Thoracic aorta (tissue), 2 donors: ENCODE measurements at places on chromosomes 1 and 21. TPM values are rescaled to one million over a fixed set of nuclear protein-coding genes. Genes with fewer than 3 reads are reported as not detected.

ZBTB18 gene
- 8.9 TPM for total RNA-seq

PAX7 gene
- not detected for total RNA-seq

GRCh38 chr21:42309753-42310213 is 5.4 kb downstream of the TFF3 start:
- H3K36me3 ChIP-seq: no peaks in the 10 kb centered on the region
- no peak for DNase-seq
- no peak overlapping the region for H3K27ac ChIP-seq
- H3K4me3 ChIP-seq: no peak overlapping the region
- H3K27me3 ChIP-seq: no peaks in the 10 kb centered on the region
- no peaks in the 10 kb centered on the region for H3K4me1 ChIP-seq

GRCh38 chr1:216723274-216723780 is at the start of gene ESRRG:
ESRRG (minus strand) TSS chr1:216723429; CDS start chr1:216723299, 130 bp downstream.
- H3K4me1 ChIP-seq: no peaks in the 10 kb centered on the region
- H3K36me3 ChIP-seq: no peaks in the 10 kb centered on the region
- H3K4me3 ChIP-seq: peak within 1 kb of the TSS; percentile 63
- no peak within 1 kb of the TSS for H3K27ac ChIP-seq

ARTN gene
- total RNA-seq: 6.1 TPM

DNA sequence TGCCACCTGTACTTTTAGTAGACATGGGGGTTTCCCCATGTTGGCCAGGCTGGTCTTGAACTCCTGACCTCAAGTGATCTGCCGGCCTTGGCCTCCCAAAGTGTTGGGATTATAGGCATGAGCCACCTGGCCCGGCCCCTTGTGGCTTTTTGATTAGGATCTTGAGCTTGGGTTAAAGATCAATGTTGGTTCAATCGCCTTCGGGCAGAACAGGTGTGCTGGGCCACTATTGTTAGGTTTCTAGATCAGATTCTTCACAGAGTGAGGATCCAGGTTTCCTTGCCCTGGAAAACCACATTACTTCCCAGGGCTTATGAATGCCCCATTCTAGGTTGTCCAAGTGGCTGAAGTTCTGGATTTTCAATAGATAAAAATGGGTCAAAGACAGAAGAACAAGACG is 6.1 kb downstream of the ETV3 start:
- H3K4me3 ChIP-seq: no peak overlapping the region
- no peak for DNase-seq
- H3K27ac ChIP-seq: no peak overlapping the region

DNA sequence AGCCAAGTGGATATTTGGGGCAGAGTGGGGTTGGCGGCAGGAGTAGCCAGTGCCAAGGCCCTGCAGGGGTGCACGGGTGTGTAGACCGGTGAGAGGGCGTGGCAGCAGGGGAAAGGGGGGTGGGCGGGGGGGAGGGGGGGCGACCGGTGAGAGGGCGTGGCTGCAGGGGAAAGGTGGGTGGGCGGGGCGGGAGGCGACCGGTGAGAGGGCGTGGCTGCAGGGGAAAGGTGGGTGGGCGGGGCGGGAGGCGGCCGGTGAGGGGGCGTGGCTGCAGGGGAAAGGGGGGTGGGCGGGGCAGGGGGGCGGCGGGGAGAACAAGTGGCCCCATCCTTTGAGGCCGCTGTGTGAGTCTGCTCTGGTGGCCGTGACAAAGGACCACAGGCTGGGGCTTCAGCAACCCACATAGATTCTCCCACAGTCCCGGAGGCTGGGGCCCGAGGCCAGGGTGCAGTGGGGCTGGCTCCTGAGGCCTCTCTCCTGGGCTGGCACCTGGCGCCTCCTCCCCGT is 25.8 kb downstream of the RRP1 start:
- no peaks in the 10 kb centered on the region for H3K27me3 ChIP-seq
- H3K27ac ChIP-seq: no peak overlapping the region
- no peaks in the 10 kb centered on the region for H3K36me3 ChIP-seq
- no peak overlapping the region for H3K4me3 ChIP-seq
- peaks cover 20% of the 10 kb centered on the region for H3K4me1 ChIP-seq

- peak overlapping the region; percentile 24 for H3K4me3 ChIP-seq
- H3K4me1 ChIP-seq: peaks cover 13% of the 10 kb centered on the region
- DNase-seq: peak; percentile 67
- no peaks in the 10 kb centered on the region for H3K27me3 ChIP-seq
These were observed 58.6 kb downstream of the DDR2 start for GRCh38 chr1:162690672-162691434.

CELA3A gene
- total RNA-seq: 2.0 TPM

TTC39A gene
- 1.2 TPM for total RNA-seq

GRCh38 chr1:101198842-101199636 is 37.8 kb upstream of the S1PR1 start:
- no peaks in the 10 kb centered on the region for H3K36me3 ChIP-seq
- H3K4me3 ChIP-seq: no peak overlapping the region
- H3K4me1 ChIP-seq: no peaks in the 10 kb centered on the region

PTPRU gene
- total RNA-seq: 47.8 TPM

DNA sequence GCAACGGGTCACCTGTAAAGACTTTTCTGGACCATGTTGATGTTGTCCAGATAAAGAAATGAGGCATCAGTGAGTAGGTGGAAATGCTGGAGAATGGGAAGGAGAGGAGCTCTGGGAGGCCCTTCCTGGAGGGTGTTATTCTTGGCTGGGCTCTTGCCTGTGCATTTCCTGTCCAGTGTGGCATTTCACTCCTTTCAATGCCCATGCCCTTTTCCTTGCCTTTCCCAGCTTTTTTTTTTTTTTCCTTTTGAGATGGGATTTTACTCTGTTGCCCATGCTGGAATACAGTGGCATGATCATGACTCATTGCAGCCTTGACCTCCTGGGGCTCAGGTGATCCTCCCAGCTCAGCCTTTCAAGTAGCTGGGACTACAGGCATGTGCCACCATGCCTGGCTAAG is 11.8 kb downstream of the NOS1AP start:
- no peak for DNase-seq
- H3K36me3 ChIP-seq: no peaks in the 10 kb centered on the region
- peaks cover 34% of the 10 kb centered on the region for H3K4me1 ChIP-seq
- no peaks in the 10 kb centered on the region for H3K27me3 ChIP-seq
- H3K27ac ChIP-seq: no peak overlapping the region

RUNX3 gene
- 8.5 TPM for total RNA-seq

AMY1A gene
- total RNA-seq: not detected

ATP6V1G3 gene
- not detected for total RNA-seq

DNA sequence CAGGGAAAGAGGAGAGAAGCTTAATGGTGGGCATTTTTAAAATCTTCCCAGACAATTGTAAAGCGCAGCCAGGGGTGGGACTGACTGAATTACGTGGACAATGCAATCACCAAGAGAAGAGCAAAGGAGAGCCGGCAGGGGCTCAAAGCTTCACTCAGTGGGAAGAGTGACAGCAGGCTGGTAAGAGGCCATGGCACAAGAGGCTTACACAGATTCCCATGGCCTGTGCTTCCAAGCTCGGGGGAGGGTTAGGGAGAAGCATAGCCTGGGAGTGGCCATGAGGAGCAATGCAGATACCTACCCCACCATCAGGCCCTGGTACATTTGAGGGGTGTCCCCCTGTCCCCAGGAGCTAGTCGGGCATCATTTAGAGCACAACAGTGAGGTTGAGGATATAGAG is 27.1 kb upstream of the SEC16B start:
- H3K36me3 ChIP-seq: no peaks in the 10 kb centered on the region
- H3K4me3 ChIP-seq: no peak overlapping the region
- H3K27ac ChIP-seq: no peak overlapping the region

GRCh38 chr1:46315669-46316403 is 12.3 kb downstream of the UQCRH start:
- no peaks in the 10 kb centered on the region for H3K27me3 ChIP-seq
- H3K4me3 ChIP-seq: no peak overlapping the region
- no peak for DNase-seq
- H3K36me3 ChIP-seq: peaks cover 31% of the 10 kb centered on the region

CD164L2 gene
- not detected for total RNA-seq

DNA sequence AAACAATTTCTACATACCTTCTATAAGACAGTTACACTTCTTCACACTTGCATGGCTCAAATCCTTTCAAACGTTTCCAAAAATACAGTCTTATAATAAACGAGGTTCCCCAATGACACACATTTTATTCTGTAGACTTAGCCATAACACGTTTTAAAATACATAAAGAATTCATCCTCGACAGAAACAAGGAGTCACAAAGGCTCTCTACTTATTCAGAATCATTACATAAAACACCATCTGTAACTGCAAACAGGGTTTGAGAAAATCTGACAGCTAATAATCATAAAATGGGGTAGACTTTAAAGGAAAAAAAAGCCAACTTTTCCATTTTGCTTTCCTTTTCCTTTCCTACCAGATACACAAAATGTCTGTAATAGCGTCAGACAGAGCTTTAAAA is 1.8 kb downstream of the PIK3R3 start:
- no peaks in the 10 kb centered on the region for H3K27me3 ChIP-seq
- no peak overlapping the region for H3K27ac ChIP-seq
- peak overlapping the region; percentile 75 for H3K4me3 ChIP-seq

DNA sequence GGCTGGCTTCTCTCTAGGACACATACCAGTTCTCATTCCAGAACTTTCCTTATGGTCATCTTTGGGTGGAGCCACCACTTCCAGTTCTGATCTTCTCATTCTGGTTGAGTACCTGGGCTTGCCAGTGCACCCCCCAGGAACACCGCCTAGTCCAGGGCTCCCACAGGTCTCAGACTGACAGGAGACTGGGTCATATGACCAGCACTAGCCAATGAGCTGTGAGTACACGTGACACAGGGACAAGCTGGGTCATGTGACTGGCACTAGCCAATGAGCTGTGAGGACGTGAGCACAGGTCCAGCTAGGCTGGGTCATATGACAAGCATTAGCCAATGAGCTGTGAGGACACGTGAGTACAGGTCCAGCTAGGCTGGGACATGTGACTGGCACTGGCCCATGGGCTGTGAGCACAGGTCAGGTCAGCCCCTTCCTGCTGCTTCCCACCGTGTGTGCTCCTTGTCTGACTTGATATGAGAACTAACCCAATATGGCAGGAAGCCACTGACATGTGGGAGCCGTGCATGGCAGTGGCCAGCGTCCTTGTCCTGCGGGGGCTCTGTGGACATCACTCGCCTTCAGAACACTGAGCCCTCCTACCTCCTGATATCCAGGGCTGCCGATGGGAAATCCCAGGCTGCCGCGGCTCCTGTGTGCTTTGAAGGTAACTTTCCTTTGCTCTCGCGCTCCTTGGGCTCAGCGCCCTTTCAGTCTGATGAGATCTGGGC is 22.7 kb downstream of the KRTAP10-1 start:
- no peaks in the 10 kb centered on the region for H3K27me3 ChIP-seq
- H3K27ac ChIP-seq: no peak overlapping the region
- no peaks in the 10 kb centered on the region for H3K4me1 ChIP-seq
- DNase-seq: no peak
- no peaks in the 10 kb centered on the region for H3K36me3 ChIP-seq
- H3K4me3 ChIP-seq: no peak overlapping the region

TNNT2 gene
- total RNA-seq: not detected

NBPF10 gene
- total RNA-seq: 5.0 TPM

- no peaks in the 10 kb centered on the region for H3K27me3 ChIP-seq
- H3K4me1 ChIP-seq: no peaks in the 10 kb centered on the region
- no peak for DNase-seq
- no peak overlapping the region for H3K27ac ChIP-seq
- H3K36me3 ChIP-seq: no peaks in the 10 kb centered on the region
These were observed 9.0 kb downstream of the ARHGEF16 start for GRCh38 chr1:3463408-3463863.

GRCh38 chr1:156571919-156572662 is at the start of gene IQGAP3:
IQGAP3 (minus strand) TSS chr1:156572565; CDS start chr1:156572529, 36 bp downstream.
- H3K27me3 ChIP-seq: no peaks in the 10 kb centered on the region
- H3K36me3 ChIP-seq: no peaks in the 10 kb centered on the region
- no peak for DNase-seq

CHD5 gene
- total RNA-seq: 3.2 TPM

DNA sequence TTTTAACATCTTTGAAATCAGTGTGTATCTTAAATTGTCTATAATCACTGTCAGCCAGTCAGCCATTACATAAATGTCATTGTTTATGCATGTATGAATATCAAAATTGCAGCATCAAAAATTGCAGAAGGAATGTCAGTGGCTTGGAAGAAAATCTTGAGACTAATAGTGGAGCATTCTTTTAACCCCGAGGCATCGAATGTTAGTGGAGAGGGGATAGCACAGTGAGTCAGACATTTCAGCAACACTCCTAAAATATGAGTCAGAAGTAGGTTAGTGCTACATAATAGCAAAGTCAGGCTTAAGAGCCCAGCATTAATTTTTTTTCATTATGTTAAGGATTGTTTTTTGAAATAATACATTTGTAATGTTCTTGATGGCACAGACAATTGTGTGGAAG is 45.5 kb downstream of the SNRPE start:
- H3K4me3 ChIP-seq: no peak overlapping the region
- H3K4me1 ChIP-seq: no peaks in the 10 kb centered on the region
- no peaks in the 10 kb centered on the region for H3K36me3 ChIP-seq
- H3K27ac ChIP-seq: no peak overlapping the region
